ENCODE measurements at places on chromosomes 11 and 22.

DNA sequence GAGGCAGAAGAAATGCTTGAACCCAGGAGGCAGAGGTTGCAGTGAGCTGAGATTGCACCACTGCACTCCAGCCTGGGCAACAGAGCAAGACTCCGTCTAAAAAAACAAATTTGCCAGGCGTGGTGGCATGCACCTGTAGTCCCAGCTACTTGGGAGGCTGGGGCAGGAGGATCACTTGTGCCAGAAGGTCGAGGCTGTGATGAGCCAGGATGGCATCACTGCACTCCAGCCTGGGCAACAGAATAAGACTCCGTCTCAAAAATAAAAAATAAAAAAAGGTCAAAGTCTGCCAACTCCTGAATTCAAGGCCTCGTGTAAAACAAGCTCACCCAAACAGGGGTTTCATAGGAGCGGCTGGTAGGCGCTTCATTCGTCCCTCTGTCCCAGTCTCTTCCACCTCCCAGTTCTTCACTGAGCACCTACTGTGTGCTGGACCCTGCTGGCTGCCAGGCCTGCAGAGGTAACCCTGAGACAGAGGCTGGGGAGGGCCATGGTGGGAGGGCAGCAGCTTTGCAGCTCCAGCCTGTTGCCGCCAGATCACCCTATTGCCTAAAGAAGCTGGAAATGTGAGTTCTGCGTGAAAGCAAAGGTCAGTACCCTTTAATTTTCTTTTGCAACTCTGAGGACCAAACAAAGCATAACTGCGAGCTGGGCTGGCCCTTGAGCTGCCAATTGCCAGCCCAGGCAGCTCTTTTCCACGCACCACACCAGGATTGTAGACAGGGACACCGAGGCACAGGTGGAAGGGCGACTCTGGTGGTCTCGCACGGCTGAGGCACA, 15.3 kb downstream of the RPL3 start:
- DNase-seq = no peak

- peak; percentile 97 for DNase-seq
These were observed 1.4 kb downstream of the PNPLA2 start for GRCh38 chr11:819943-820649.

DNA sequence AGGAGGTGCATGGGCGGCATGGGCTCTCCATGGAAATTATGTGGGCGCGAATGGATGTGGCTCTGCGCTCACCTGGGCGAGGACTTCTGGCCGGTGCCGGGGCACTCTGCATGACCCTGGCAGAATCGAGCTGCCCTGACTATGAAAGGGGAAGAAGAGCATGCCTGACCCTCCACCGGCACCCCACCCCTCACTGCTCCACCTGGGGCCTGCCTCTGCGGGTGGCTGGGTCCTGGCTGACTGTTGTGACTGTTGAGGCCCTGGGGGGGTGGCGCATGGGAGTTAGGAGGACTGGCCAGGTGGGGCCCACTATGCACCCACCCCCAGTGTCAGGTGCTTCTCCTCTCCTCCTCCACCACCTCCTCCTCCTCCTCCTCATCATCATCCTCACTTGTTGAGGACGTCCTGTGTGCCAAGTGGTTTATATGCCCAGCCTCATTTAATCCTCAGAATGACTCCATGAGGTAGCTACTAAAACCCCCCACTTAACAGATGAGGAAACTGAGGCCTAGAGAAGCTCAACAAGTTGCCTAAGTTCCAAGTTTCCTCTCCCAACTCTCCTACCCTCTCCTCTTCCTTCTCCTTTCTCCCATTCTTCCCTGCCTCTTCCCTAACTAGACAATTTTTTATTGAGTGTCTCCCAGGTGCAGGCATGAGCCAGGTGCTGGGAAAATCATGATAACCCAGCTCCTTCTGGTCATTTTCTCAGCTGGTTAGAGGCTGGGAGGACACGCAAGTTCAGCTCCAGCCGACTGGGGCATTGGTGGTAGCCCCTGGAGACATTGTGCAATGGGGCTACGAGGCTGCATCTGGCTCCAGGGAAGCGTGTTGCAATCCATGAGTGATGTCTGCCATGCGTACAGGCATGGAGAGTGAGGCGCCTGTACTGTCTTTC, 2.3 kb downstream of the MYEOV start:
- no peak for DNase-seq

DNA sequence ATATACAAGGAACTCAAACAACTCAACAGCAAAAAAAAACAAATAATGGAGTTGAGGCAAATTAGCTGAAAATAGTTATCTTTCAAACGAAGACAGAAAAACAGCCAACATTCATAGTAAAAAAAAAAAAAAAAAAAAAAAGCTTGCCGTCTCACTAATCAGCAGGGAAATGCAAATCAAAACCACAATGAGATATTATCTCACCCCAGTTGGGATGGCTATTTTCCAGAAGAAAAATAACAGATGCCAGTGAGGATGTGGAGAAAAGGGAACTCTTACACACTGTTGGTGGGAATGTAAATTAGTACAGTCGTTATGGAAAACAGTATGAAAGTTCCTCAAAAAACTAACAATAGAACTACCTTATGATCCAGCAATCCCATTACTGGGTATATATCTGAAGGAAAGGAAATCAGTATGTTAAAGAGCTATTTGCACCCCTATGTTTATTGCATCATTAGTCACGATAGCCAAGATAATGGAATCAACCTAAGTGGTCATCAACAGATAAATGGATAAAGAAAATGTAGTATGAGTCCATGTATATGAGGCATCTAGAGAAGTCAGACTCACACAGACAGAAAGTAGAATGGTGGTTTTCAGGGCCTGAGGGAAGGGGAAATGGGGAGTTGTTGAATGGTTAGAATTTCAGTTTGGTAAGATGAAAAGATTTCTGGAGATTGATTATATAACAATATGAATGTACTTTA, 56.0 kb downstream of the USP35 start:
- no peak for DNase-seq

- no peak for DNase-seq
These were observed 33.6 kb upstream of the TECTA start for GRCh38 chr11:121067453-121067852.

- no peak for DNase-seq
These were observed 937.6 kb downstream of the BRD1 start for GRCh38 chr22:48889887-48890692.

DNA sequence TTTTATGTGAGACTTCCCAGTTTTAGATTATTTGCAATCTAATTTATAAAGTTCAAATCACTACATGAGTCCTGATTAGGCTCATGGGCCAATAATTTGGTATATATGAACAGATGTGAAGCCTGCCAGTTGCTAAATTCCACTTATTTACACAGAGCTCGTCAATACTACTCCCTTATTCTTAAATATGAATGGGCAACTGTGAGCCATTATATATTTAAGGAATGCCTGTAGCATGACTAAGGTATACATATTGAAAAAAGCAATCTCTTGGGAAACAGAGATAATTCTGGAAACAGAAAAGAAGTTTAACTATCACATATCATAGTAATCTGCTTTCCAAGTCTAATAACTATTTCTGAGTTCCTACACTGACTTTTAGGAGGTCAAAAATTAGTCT, 27.0 kb downstream of the RBMXL2 start:
- DNase-seq = no peak

DNA sequence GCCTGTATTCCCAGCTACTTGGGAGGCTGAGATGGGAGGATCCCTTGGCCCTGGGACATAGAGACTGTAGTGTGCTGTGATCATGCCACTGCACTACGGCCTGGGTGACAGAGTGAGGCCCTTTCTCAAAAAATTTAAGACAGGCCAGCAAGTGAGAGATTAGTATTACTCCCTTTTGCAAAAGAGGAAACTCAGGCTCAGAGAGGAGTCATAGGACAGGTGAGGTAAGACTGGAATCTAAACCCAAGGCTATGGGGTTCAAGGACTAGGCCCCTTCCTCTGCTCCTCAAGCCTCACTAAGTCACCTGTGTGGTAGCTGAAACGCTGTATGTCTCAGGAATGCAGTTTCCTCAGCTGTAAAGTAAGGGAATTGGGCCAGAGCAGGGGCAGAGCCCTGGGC, 1.6 kb upstream of the P2RY2 start:
- DNase-seq = no peak

- DNase-seq = peak; percentile 38
These were observed 112.9 kb downstream of the SPON1 start for GRCh38 chr11:14075118-14076078.

DNA sequence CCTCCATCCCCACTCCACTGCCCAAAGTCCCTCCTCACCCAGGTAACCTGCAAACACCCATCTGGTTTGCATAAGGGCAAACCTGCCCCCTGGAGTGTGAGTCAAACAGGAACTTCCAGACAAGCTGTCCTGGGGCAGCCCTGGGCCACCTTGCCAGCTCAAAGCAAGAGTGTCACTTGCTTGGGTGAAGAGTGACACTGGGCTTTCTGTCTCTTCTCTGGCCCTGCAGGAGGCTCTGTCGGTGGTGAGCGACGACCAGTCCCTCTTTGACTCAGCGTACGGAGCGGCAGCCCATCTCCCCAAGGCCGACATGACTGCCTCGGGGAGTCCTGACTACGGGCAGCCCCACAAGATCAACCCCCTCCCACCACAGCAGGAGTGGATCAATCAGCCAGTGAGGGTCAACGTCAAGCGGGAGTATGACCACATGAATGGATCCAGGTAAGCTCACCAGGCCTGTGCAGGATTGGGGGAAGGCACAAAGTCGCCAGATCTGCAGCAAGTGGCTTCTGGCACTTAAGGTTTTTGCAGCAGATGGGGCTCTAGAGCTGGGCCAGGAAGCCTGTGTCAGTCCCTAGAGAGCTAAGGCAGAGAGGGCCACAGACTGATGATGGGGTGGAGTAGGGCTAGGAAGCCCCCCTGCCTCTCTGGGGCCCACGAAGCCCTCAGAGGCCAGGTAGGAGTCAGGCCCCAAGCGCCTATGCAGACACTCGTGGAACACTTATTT, 64.2 kb downstream of the FLI1 start:
- no peak for DNase-seq

GRCh38 chr11:25838918-25839625, 492.9 kb upstream of the ANO3 start:
- DNase-seq = no peak

DNA sequence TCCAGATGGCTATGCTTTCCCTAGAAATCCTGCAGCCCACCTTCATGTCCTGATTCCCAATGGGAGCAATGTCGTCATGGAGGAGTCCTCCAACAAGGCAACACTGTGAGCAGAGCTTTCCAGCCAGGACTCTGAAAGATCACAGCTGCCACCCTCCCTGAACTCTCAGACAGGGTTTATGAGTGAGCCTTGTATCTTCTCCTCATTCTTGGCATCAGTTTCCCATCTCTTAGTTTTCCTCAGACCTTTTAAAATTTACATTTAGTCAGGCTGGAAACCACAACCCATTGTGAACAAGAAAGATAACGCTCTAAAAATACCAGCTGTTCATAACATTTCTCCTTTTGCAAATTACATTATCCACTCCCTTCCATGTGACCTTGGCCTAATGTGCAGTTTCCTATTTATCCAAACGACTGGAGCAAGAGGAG, 15.6 kb upstream of the LYVE1 start:
- DNase-seq = no peak

DNA sequence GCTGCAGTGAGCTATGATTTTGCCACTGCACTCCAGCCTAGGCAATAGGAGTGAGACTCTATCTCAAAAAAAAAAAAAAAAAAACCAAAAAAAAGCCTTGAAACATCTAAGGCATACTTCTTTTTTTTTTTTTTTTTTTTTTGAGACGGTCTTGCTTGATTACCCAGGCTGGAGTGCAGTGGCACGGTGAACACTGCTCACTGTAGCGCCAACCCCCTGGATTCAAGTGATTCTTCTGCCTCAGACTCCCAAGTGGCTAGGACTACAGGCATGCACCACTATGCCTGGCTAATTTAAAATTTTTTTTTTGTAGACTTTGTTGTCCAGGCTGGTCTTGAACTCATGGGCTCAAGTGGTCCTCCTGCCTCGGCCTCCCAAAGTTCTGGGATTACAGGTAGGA, 19.5 kb downstream of the ARFGAP3 start:
- DNase-seq = no peak

DNA sequence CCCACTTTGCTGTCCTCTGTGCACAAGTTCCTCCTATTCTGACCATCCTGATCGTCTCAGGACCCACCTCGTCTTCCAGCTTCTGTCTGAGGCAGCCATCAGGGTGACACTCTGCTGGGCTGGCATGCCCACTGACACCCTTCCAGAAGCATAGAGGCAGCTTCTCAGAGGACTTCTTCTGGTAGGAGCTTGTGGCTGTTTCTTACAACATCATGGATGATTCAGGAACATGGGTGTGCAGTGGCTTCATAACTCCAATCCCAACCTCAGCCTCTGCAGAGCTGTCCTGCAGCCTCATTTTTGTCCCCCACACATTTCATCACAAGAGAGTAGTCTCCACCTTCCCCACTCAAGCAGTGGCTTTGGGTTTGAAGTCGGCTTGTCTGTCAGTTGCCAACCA, 20.9 kb upstream of the CTR9 start:
- DNase-seq = no peak

DNA sequence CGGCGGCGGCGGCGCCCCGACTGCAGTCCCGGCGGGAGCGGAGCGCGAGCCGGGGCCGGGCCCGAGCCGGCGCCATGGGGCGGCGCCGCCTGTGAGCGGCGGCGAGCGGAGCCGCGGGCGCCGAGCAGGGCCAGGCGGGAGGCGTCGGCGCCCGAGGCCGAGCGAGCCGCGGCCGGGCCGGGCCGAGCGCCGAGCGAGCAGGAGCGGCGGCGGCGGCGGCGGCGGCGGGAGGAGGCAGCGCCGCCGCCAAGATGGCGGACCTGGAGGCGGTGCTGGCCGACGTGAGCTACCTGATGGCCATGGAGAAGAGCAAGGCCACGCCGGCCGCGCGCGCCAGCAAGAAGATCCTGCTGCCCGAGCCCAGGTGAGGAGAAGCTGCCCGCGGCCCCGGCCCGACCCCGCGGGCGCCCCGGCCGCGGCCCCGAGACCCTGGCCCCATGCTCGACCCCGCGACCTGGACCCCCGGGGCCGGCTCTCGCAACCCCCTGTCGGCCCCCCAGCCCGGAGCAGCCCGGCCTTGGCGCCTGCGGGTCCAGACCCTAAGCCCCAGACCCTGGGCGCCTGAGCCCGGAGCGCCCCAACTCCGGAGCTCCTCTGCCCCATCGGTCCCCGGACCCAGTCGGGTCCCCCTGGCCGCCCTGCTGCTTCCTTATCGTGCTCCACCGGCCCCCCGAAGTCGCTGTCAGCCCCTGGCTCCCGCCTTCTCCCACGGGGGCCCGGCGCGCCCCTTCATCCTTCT, at the start of gene GRK2:
TSS of gene GRK2 (plus strand) at position 25 of the 739 bp plus-strand sequence. CDS start at position 252, 227 bp downstream.
- no peak for DNase-seq

GRCh38 chr22:45093609-45094008, 70.1 kb upstream of the NUP50 start:
- no peak for DNase-seq
